ENCODE measurements at places on chromosomes 12 and 14.
A peak's percentile ranks its signal among the peaks of the same experiment; 100 is the strongest.

DNA sequence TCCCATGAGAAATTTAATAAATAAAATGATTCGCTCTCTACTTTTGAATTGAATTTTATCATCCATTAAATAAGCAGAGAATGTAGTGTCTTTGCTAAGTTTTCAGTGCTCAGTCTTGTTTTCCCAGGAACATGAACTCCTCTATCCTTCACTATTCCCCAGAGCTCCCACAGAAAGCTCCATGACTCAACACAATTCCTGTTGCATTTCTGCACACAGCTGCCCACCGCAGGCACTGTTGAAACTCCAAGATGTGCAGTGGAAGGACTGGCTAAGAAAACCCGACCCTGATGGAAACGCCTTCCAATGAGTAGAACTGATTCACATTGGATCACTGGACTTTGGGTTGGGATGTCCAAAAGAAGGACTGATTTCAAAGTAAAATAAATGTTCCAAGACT is 202.4 kb upstream of the AMIGO2 start:
- no peak for DNase-seq

DNA sequence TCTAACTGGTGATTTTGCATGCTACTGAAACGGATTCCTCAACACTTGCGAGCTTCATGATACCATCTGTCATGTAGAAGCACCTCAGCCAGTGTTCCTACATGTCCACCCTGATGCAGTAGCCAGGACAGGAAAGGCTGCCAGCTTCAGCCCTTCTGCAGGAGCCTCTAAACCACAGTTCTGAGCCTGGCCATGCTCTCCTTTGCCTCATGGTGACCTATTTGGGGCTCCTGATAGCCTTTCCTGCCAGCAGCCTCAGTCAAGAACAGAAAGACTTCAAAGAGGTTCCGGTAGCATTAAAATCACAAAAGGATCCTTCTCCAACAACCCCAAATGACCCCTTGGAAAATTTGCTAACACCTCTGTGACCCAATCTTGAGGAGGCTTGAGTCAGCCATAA is 96.0 kb downstream of the CNTN1 start:
- DNase-seq = no peak

DNA sequence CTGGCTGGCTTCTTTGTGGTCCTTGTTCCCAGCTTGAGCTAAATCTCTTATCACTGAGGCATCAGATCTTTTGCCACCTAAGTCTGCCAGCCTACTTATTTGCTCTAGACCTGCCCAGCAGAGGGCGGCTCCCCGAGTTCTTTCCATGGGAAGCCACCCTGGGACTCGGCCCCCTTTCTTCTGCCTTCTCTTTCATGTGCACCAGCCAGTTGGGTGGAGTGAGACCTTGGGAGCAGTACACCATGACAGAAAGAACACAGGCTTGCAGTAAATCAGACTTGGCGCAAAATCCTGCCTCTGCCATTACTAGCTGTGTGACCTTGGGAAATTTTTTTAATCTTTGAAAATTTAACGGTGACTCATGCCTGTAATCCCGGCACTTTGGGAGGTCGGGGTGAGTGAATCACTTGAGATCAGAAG is 7.4 kb downstream of the SMAGP start:
- no peak for DNase-seq

- no peak for DNase-seq
These were observed 79.8 kb downstream of the MYRFL start for GRCh38 chr12:69904777-69905176.

- DNase-seq = no peak
These were observed 245.4 kb upstream of the KRR1 start for GRCh38 chr12:75756771-75757170.

GRCh38 chr12:61999311-61999710 is 260.9 kb upstream of the USP15 start:
- no peak for DNase-seq

GRCh38 chr12:76866151-76866567 is 12.7 kb downstream of the CSRP2 start:
- no peak for DNase-seq

GRCh38 chr14:54686219-54686870 is 119.4 kb downstream of the SAMD4A start:
- no peak for DNase-seq

DNA sequence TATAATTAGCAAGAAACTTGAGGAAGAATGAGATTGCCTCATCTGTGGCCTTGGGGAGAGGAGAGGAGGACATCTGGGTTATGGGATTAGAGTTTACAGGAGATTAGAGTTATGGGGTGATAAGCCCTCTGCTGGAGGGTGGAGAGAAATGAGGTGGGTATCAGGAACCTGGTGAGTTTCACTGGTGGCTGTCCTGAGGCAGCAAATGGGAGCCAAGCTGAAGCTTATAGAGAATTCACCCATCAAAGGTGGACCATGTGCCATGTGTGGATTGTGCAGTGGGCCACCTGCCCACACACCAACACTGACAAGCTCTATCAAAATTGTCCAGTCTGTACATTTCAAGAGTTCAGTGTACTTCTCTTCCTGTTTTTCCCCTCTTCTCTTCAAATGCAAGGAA is 135.3 kb downstream of the AEBP2 start:
- no peak for DNase-seq

DNA sequence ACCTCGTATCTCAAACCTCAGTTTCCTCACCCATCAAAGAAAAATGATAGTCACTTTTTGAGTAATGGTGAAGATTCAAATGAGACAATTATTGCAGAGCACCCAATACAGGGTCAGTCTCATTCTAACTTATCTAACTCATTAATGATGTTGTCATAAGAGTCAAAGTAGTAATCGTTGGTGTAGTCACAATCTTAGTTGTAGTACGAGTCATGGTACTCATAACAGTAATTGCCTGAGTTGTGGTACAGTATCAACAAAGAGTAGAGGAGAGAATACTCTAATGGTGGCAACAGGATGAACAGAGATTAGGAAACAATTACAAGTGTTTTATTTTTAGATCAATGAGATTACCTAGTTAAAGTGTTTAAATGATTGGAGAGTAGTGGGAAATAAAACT is 93.6 kb upstream of the TMTC2 start:
- DNase-seq = no peak

GRCh38 chr12:8870586-8870985 is 43.7 kb upstream of the PHC1 start:
- no peak for DNase-seq

- DNase-seq = no peak
These were observed 130.7 kb downstream of the DIO2 start for GRCh38 chr14:80080601-80081000.

DNA sequence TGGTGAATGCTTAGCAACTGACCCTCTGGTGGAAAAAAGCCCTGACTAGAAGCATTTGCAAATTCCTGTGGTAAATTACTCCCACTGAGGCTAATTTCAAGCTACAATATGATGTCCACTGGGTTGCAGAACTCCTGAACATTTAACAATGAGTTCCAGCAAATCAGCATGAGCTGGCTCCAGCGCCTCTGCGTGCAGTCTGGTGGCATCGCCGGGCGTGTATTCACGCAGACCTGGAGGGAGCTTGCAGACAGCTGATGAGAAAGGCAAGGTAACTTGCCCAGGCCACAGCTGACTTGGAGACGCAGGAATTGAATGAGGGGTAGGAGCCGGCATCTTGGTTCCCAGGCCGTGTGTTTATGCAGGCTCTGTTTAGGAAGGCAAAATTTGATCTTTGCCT is 45.1 kb upstream of the KCNA1 start:
- DNase-seq = no peak

DNA sequence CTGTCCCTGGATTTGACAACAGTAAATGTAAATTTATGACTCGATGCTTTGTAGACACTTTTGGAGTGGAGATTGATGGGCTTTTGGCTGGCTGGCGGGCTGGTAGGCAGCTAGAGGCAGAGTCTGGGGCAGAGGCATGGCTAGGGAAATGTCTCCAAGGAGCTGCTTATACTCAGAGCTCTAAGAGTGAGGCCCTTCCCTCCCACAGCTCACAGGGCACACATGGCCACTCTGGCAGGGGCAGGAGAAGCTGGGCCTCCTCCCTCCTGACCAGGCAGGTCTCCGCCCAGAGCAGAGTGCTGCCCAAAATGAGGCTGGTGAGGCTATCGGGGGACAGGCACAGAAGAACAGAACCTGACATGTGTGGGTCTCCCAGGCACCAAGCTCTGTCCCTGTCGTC is 67.5 kb downstream of the GALNT16 start:
- DNase-seq = no peak

- DNase-seq = no peak
These were observed 280.6 kb upstream of the SFSWAP start for GRCh38 chr12:131430158-131430742.

DNA sequence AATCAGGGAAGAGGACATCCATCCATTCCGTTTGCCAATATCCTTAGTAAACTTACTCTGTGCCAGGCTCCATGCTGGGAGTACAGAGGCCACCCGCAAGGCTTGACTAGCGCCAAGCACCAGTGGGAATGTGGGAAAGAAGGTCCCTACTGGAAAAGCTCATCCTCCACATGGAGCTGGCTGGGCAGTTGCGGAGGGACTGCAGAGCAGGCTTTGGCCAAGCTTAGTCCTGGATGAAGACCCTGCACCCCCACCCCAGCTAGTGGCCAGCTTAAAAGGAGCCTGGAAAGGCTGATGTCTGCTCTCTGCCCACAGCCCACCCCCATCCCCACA is 22.4 kb upstream of the EIF2B2 start:
- no peak for DNase-seq

DNA sequence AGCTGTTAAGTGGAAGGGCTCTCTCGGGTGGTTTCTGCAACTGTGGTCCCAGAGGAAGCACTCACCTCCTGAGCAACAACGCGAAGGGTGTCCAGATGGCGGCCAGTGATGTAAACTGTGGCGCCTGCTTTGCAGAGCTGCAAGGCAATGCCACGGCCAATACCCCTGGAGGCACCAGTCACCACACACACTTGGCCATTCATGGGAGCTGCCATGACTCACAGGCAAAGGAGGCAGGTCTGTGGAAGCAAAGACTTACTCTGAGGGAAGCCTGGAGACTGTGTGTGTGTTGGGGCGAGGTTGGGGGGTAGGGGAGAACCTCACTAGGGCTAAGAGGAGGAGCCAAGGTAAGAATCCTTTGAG is 707 bp downstream of the DHRS1 start:
- no peak for DNase-seq

DNA sequence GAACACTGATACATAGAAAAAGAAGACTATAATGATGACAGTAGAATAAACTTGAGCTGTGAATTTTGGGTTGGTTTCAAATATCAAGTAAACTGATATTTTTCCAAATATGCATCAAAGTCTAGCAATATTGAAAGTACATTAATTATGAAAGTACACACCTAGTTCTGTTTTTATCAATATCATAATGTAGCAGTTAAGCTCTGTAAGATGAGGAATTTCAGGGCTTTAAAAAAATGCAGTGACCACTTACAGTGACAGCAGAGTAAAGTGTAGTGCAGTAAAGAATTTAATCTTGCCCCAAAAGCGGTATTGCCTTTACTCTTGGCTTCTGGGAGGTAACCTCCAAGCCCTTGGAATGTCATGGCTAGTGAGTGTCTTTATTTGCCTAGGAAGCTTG is 102.9 kb upstream of the ABCD2 start:
- DNase-seq = no peak

- no peak for DNase-seq
These were observed 69.2 kb upstream of the LTA4H start for GRCh38 chr12:96104566-96104965.

DNA sequence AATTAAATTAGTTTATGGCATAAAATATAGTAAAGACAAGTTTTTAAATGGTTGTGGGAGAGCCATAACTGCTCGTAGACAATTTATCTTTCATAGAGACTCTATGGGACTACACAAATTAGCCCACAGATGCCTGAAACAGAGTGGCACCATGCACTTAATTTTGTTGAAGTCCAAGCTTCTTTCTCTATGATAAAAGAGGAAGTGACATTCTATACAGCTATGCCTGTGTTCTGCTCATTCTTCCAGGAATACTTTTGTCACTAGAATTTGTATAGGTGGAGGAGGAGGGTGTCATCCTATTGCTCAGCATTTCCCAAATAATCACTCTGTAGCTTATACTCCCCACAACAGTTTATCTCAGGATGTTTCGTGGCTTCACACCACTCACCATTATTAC is 43.7 kb upstream of the KICS2 start:
- no peak for DNase-seq

GRCh38 chr12:459430-460258 is at the start of gene B4GALNT3:
Gene B4GALNT3 (plus strand): TSS chr12:459939. CDS start chr12:460377, 438 bp downstream.
- peak; percentile 29 for DNase-seq

DNA sequence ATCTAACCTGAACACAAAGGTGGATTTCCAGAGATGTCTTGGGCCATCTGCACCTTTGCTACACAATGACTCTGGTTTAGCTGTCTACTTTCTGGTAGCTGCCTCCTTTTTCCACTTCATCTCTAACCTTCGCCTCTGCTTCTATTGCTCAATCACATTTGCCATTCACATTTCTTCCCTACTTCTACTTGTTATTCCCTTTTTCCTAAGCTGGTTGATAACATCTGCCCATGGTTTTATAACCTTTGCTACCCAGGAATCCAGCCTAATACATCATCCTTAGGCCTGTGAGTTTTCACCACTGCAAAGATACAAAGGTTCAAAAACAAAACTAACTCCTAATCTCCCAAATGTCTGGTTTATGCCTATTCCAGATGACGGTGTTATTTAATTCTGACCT is 13.2 kb downstream of the SPPL3 start:
- no peak for DNase-seq

- DNase-seq = no peak
These were observed 16.7 kb downstream of the GRIP1 start for GRCh38 chr12:66662179-66662578.

DNA sequence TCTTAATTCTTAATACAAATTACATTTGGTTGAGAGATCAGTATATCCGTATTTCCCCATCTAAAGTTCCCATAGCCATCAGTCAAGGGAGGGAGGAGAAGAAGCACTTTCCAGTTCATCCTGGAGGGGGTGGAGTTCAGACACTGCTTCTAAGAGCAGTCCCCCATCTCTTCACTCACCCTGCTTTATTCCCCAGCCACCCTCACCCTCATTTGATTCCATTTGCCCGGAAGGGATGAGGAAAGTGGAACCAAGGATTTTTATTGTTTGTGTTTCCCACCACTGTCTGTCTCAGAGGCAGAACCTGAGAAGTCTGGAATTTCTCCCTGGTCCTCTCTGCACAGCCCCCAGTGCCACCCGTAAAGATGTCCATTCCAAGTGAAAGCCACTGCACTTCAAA is 134.2 kb upstream of the HIF1A start:
- DNase-seq = no peak

- peak; percentile 20 for DNase-seq
These were observed 24.3 kb upstream of the PLEKHD1 start for GRCh38 chr14:69460093-69460701.

GRCh38 chr12:49109641-49110463 is 795 bp downstream of the LMBR1L start:
- DNase-seq = no peak

GRCh38 chr12:5073853-5074252 is 30.2 kb downstream of the KCNA5 start:
- no peak for DNase-seq

- DNase-seq = no peak
These were observed 202.7 kb upstream of the PRICKLE1 start for GRCh38 chr12:42792265-42792664.

DNA sequence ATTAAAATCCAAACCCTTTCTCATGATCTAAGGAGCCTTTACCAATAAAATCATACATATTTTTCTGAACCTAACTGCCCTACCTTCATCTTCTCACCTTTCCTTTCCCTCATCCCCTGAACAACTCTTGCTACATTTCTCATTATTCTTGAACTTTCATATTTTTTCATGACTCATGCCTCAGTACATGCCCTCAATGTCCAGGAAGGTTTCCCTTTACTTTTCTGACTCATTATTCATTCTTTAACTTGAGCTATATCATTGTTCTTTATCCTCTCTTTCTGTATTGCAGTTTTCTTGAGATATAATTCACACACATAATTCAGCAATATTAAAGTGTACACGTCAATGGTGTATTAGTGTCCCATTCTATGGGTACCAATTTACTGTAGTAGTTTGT is 231.0 kb downstream of the ALG10B start:
- DNase-seq = no peak

GRCh38 chr12:52221912-52222457 is 11.1 kb upstream of the KRT7 start:
- peak; percentile 28 for DNase-seq
